Activated naive CD4-positive, alpha-beta T cell treated with Interleukin-2 at 50 U/mL for 16 hours (primary cell): ENCODE measurements at places on chromosomes 1 and 21.
A peak's percentile ranks its signal among the peaks of the same experiment; 100 is the strongest.

- no peak for DNase-seq
Measured at GRCh38 chr1:242428399-242429190, 95.9 kb downstream of the PLD5 start.

- no peak for DNase-seq
Measured at GRCh38 chr1:159763686-159764085, 17.1 kb upstream of the DUSP23 start.

- no peak for DNase-seq
Measured at GRCh38 chr1:66248746-66249145, 285.2 kb upstream of the SGIP1 start.

DNA sequence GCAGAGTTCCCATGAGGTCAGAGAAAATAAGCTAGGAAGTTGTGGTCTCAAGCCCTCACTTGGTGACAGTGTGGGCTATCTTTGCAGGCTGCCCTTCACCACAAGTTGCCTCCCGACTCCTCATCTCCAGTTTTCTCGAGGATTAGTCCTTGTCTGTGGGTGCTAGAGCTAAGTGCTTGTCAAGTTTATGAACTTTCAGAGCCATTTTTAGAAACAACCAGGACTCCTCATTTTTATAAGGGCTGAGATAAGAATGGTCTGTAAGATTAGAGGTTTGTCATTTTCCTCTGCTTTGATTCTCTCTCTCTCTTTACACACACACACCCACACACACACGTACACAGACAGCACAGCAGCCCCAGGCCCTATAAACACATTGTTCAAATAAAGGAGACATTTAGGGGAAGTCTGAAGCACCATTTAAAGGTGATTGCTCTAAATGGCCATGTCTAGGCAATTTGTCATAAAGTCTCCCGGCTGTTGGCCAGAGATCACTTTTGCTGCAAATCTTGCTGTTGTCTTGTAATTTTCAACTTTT lies 127.2 kb downstream of the LACTBL1 start:
- DNase-seq = no peak

- DNase-seq = no peak
Measured at GRCh38 chr1:214637722-214638458, 34.9 kb downstream of the CENPF start.

GRCh38 chr1:223664106-223664505 lies 1.4 kb downstream of the CAPN8 start:
- DNase-seq = no peak

DNA sequence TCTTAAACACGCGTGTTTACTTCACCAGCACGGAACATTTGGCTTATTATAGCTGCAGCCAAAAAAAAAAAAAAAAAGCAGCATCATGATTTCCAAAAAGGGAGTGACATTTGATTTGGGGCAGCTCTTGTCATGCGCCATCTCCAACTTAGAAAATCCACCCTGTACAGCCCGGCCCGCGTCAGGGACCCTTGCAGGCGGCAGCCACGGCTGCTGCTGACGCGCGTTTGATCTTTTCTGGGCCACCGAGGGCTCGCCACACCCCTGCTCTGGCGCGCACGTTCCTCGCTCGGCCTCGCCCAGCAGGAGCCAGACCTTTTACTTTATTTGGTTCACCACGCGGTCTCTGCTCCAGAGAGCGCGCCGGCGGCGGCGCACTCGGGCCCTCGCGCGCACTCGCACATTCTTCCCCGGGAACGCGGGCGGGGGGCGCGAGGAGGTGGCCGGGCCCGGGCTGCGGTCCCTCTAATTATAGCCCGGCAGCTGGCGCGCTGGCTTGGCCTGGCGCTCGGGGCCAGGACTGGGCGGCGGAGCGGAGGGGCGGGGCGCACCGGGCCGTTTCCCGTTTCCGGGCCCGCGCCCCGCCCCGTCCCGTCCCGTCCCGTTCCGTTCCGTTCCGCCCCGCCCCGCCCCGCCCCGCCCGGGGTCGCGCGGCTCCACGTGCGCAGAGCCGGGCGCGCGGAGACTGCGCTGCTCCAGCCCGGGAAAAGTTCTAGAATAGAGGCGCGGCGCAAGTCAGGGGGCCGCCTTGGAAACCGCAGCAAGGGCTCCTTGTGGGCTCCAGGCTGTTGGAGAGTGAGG lies 10.2 kb downstream of the IRF2BP2 start:
- peak; percentile 74 for DNase-seq

GRCh38 chr1:41819069-41819468 lies 99.7 kb downstream of the HIVEP3 start:
- DNase-seq = no peak

- no peak for DNase-seq
Measured at GRCh38 chr1:115531631-115532264, 110.0 kb upstream of the VANGL1 start.

- DNase-seq = no peak
Measured at GRCh38 chr1:229066591-229066990, 204.3 kb upstream of the RAB4A start.

DNA sequence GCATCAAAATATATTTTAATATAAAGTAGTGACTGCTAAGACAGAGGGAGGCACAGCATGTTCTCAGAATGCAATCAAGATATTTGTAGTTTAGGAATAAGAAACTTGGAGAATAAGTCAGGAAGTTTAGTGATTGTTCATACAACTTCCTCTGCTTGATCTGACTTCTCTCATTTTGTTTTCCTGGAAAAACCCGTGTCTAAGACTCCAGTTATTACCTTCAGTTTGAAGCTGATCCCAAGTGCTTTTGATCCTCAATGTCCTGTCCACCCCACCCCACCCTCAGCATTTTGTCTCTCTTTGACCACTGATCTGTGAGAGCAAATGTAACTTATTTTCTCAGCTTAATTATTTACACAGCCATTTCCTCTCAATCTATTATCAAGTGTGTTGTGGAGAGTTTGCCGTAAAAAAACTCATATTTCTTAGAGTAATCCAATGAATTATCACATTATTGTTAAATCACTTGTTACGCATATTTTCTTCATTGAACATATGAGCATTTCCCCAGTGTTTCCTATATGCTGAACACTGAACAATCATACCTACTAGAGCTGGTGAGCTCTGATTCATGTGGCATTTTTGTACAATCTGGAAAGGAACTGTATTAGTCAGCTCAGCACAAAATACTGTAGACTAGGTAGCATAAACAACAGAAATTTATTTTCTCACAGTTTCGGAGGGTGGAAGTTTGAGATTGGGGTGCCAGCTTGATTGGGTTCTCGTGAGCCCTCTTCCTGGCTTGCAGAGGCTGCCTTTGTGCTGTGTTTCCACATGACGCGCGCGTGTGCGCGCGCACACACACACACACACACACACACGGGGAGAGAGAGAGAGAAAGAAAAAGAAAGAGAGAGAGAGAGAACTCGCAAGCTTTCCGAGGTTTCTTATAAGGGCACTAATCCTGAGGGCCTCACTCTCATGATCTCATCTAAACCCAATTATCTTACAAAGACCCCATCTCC lies 65.5 kb upstream of the DPYD start:
- DNase-seq = no peak

GRCh38 chr1:61427510-61427909 lies 297.4 kb downstream of the TM2D1 start:
- no peak for DNase-seq

- DNase-seq = no peak
Measured at GRCh38 chr1:61432616-61433388, 292.1 kb downstream of the TM2D1 start.
